ENCODE measurements at places on chromosomes 4 and X.

GRCh38 chr4:15912961-15913630 lies 25.4 kb downstream of the FGFBP1 start:
- no peak for DNase-seq

DNA sequence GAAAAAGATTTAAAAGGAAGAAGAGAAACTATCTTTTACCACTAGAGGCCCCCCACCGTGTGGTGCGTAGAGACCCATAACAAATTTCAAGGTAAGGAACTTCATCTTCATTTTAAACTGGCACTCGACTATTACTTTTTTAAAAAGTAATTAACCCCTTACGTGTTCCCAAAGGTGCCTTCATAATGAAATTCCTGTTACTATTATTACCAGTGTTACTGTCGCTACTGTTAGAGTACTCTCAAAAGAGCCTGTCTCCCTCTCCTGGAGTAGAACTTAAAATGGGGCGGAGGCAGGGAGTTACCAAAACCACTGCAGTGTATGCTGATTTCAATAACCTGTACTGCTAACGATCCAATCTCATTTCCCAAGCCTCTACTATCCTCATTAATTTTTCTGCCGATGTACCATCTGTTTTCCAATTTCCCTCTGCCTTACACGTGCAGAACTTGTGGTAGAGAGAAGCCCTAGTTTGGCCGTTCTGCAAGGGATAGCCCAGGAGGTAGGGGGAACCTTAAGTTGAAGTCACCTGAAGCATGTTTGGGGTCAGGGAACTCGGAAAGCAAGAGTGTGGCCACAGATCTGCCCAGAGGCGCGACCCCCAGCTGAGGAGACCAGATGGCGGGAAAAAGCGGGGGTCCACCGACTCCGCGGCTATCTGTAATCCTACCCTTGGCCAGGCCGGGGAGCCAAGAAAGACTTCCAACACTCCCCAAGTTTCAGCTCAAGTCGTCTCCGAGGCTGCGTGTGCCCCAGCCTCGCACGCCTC lies 720 bp upstream of the STK26 start:
- DNase-seq, result no peak

GRCh38 chrX:13522811-13523210 lies 46.6 kb upstream of the EGFL6 start:
- DNase-seq, result no peak

DNA sequence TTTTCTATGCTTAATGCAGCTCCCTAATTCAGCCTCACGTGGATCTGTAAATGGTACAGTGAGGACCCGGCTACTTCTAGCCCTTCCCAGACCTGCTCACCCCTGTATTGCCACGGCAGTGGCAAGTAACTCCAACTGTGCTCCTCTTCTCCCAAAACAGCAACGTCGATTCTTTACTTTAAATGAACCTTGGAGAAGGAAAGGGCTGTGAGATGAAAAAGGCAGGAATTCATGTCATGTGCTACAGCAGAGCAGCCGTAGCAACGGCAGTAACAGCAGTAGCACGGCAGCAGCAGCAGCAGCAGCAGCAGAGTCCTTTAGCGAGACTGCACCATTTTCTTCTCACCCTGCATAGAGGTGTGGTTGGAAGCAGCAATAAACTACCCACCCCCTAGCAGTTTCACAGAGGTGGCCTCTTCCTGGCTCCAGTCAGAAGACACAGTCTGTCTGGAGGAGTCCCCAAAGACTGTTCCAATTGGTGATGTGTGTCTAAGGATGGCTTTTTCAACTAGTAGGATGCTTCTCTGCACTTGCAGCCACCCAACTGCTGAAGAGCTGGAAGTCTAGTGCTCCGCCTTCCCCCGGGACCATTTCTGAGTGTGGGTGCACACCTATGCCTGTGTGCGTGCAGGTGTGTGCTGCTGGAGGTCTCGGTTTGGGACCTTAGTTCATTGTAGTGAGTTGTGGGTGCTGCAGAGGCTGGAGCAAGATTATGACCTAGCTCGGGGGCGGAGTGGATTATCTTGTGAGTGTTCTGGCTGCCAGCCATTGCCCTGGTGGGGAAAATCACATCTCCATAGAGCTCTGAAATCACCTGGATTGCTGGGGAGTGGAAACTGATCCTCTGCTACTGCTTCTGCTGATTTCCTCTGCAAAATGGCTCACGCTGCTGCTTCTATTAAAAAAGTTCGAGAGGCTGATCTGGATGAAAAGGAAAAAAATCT lies 67.2 kb downstream of the ANK2 start:
- no peak for DNase-seq

DNA sequence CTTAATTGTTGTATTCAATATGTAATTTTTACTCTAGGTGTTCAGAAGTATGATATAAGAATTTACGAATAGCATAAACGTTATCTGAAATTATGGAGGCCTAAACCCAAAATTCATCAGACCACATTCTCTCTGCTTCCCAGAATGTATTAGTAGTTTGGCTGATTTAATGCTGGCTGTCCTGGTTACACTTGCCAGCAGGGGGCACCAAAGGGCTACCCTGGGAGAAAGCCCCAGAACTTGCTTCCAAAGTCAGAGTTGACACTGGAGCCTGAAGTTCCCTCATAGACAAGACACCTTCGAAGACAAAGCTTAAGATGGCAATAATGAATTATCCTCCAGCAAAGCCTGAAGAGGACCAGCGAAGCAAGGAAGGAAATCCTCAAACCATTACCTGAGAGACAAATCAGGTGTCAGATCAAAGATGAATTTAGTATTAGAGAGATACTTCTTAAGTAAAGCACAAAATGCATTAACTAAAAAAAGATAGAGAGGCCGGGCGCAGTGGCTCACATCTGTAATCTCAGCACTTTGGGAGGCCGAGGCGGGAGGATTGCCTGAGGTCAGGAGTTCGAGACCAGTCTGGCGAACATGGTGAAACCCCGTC lies 11.3 kb upstream of the ANOS1 start:
- DNase-seq, result no peak

GRCh38 chrX:32150141-32150540 lies 1061.2 kb downstream of the DMD start:
- no peak for DNase-seq

GRCh38 chr4:181507180-181507835 lies 735.9 kb upstream of the TENM3 start:
- DNase-seq, result peak; percentile 51

DNA sequence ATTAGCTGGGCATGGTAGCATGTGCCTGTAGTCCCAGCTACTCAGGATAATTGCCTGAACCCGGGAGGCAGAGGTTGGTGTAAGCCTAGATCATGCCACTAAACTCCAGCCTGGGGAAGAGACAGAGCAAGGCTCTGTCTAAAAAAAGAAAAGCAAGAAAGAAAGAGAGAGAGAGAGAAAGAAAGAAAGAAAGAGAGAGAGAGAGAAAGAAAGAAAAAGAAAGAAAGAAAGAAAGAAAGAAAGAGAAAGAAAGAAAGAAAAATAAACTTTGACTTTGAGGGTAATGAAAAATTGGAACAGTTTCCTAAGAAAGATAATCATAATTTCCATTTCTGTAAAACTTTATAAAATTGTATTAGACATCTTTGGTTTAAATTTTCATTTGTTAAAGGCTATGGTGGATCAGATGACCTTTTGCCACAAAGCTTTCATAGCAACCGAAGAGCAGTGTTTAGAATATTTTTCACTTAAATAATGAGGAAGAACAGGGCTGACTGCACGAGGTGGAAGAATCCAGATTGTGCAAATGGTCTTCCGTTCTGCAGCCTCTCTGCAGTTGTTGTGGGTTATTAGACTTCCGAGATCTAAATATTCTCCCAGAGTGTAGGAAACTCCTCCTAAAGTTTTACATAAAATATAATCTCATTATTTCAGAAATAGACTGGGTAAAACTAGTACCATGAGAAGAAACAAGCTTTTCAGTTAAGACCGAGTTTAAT lies 55.9 kb downstream of the RBM47 start:
- no peak for DNase-seq

GRCh38 chrX:12709047-12709446 lies 82.2 kb upstream of the PRPS2 start:
- no peak for DNase-seq

- no peak for DNase-seq
Observed at GRCh38 chrX:3346501-3347259, at the start of gene MXRA5. MXRA5 (minus strand) TSS chrX:3346652; CDS start chrX:3343833, 2,819 bp downstream.

- no peak for DNase-seq
Observed at GRCh38 chrX:39828971-39829370, 268.8 kb downstream of the BCOR start.

DNA sequence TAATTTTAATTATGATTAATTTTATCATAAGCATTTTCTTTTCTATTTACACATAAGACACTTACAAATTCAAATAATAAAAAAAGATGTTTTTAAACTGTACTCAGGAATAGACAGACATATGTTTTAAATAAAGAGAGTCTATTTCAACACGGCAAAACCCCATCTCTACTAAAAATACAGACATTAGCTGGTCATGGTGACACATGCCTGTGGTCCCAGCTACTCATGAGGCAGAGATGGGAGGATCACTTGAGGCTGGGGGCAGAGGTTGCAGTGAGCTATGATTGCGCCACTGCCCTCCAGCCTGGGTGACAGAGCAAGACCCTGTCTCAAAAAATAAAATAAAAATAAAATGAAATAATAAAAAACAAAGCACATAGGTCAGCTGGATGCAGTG lies 14.8 kb downstream of the FAM9B start:
- no peak for DNase-seq

DNA sequence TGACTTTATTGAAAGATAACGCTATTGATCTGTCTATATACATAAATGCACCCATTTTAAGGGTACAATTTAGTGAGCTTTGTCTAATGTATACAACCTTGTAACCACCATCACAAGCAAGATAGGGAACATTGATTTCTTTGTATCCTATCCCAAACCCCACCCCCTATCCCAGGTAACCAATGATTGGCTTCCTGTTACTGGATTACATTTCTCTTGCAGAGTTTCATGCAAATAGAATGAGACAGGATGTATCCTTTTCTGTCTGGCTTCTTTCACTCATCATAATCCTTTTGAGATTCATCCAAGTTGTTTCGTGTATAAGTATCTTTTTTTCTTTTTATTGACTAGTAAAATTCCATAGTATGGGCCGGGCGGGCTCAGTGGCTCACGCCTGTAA lies 1.6 kb upstream of the GRIPAP1 start:
- no peak for DNase-seq
